ENCODE measurements at places on chromosomes 6 and 20.

GRCh38 chr6:133983099-133983939 lies 30.3 kb downstream of the TBPL1 start:
- DNase-seq: peak; percentile 42

- no peak for DNase-seq
Measured at GRCh38 chr6:44068607-44069296, 58.5 kb downstream of the MRPL14 start.

GRCh38 chr6:154252678-154253077 lies 103.9 kb downstream of the IPCEF1 start:
- DNase-seq: no peak

DNA sequence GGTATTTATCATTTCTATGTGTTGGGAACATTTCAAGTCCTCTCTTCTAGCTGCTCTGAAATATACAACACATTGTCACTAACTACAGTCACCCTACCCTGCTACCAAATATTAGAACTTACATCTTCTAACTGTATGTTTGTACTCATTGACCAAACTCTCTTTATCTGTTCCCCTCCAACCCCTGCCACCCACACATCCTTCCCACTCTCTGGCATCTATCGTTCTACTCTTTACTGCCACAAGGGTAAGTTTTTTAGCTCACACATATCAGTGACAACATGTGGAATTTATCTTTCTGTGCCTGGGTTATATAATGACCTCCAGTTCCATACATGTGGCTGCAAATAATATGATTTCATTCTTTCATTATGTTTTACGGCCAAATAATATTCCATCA lies 171.9 kb downstream of the GMDS start:
- no peak for DNase-seq

GRCh38 chr6:108587258-108588059 lies 26.7 kb downstream of the FOXO3 start:
- no peak for DNase-seq

DNA sequence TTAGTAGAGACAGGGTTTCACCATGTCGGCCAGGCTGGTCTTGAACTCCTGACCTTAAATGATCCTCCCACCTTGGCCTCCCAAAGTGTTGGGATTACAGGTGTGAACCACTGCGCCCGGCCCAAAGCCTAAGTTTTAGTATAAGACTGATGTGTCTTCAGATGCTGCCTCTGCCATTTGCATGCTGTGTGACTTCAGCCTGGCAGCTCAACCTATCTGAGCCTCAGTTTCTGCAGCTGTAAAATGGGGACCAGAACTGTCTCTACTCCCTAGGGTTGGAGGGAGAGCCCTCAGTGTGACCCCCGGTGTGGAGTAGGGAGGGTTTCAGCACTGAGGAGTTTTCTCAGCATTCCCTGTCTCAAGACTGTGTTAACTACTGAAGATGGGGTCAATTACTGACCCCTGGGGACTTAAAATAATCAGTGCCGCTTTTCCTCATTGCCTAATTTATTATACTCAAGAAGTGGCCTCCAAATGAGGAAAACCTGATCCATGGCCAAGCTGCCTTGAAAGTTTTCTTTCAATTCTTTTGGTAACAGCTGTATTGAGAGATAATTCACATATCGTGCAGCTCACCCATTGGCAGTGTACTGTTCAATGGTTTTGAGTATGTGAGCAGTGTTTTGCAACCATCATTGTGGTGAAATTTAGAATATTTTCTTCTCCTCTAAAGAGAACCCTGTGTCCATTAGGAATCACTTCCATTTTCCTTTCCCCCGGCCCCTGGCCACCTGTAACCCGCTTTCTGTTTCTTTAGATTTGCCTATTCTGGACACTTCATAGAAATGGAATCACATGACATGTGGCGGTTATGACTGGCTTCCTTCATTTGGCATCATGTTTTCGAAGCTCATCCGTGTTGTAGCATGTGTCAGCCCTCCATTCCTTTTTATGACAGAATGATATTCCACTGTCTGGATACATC lies 64.8 kb downstream of the PHACTR3 start:
- DNase-seq: no peak

GRCh38 chr6:75531174-75531573 lies 37.6 kb upstream of the FILIP1 start:
- DNase-seq: no peak

DNA sequence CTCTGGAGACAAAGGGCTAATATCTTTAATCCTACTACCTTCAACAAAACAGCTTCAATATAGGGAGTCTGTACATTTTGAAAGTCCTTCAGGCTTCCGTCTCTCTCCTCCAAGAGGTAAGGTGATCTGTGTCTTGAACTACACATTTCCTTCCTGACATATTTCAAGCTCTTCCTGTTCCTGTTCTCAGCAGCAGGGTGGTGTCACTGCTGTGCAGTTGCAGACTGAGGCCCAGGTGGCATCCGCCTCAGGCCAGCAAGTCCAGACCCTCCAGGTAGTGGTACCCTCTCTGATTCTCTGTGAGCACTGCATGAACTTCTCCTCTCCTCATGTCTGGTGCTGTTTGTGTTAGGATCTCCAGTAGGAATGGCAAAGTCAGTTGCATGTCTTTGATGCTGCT lies 7.8 kb downstream of the NFYA start:
- no peak for DNase-seq
